Ovary (tissue), 10 donors: ENCODE measurements at places on chromosomes 6 and 20. TPM values are rescaled to one million over a fixed set of nuclear protein-coding genes. Genes with fewer than 3 reads are reported as not detected.
A peak's percentile ranks its signal among the peaks of the same experiment; 100 is the strongest.

DNA sequence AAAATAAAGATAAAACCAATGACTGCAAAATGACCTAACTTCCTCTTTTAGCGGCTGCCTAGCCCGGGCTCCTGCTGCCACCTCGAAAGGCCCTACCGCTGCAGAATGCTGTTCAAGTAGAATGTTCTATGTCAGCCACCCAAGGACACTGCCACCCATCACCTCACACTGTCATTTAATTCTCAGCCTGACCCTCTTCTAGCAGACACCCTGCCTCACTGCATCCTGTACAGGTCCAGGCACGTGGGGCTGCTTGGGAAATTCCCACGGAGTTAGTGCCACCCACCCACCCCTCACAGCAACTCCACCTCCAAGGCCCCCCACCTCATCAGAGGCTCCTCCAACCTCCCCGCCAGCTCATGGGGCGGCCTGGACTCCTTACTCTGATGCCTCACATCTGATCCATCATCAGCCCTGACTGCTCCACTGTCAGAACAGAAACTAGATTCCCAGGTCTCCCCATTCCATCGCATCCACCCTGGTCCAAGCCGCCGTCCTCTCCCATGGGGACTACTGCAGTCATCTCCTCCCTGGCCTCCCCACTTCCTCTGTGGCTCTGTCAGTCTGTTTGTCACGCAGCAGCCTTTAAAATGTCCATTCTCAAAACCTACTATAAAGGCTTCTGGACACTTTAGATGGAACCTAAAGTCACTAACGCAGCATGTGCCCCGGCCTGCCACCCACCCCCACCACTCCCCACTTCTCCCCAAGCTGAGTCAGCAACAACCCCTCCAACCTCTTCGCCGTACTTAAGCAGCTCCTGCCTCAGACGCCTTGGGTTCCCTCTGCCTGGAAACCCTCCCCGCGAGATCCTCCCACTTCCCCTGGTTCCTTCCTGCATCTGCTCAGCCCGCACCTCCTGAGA is 17.0 kb downstream of the NFATC2 start:
- no peak for DNase-seq

DNA sequence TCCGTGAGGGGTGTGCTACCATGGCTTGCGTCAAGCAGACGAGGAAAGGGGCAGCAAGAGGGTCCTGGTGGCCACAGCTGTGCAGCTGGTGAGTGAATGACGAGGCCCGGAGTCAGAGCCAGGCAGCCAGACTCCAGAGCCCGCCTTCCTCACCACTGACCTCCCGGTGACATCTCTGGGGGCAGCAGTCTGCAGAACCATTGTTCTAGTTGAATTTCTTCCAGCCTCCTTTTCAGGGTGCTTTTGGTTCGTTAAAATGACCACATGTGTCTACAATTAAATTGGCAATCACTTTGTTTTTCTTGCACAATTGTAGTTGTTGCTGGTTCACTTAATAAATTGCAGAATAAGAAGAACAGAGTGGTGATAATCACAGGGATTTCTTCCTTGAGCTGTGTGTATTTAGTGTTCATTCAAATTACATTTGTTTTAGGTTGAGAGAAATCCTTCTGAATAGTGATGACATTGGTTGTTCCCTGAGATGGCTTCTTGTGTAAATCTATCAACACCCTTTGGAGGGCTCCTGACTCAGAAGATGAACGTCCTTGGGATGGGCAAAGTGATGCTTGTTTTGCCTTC is 96.4 kb downstream of the TULP4 start:
- DNase-seq, result peak; percentile 53

GRCh38 chr6:73901311-73901710 is 205.3 kb downstream of the CD109 start:
- no peak for DNase-seq

- no peak for DNase-seq
These were observed 18.1 kb downstream of the MTRES1 start for GRCh38 chr6:107045826-107046675.

GRCh38 chr20:45095805-45096238 is 5.1 kb downstream of the KCNS1 start:
- DNase-seq, result no peak

- no peak for DNase-seq
These were observed 48.8 kb upstream of the SCGN start for GRCh38 chr6:25603251-25603650.

DNA sequence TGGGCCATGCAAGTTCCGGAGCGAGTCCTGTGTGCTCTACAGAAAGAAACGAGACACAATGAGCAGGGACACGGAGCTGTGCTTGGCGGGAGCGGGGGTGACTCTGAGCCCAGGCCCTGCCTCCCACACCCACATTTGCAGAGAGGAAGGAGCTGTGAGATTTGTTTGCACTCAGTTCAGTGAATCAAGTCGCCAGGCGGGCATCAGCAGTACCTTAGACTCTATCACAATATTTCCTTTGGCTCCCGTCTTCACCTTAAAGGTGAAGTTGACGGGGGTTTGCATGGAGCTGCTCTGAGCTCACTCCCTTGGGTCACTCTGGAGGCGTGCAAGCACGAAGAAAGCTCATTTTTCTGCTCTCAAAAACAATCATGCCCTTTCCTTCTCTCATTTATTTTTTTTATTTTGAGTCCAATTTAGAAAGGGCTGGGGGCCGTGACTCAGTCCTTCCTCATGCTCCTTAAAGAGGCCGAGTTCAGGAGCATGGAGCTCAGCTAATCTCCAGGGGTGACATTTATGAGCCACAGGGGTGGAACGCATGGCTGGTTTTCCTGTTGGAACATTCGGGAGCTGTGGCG is 188.2 kb downstream of the NFATC2 start:
- DNase-seq, result no peak

- DNase-seq, result no peak
These were observed 3.7 kb upstream of the HEBP2 start for GRCh38 chr6:138400326-138400725.

GRCh38 chr6:119322715-119323350 is 26.7 kb downstream of the MAN1A1 start:
- no peak for DNase-seq

DNA sequence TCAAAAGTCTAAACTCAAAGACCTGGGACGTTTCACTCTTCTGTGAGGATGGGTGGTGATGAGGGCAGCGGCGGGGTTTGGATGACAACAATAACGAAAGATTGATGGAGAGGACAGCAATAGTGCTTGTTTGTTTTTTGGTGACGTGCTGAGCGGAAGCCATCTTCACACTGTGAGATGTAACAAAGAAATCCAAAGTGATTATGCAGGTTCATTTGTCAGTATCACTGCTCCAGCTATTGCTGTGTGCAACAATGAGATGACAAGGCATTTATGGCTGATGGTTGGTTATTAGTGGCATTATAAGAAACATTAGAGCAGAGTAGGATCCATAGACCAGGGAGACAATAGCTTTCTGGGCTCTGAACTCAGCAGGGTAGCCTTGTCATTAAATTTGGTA is 306.7 kb downstream of the RNF144B start:
- DNase-seq, result no peak

DNA sequence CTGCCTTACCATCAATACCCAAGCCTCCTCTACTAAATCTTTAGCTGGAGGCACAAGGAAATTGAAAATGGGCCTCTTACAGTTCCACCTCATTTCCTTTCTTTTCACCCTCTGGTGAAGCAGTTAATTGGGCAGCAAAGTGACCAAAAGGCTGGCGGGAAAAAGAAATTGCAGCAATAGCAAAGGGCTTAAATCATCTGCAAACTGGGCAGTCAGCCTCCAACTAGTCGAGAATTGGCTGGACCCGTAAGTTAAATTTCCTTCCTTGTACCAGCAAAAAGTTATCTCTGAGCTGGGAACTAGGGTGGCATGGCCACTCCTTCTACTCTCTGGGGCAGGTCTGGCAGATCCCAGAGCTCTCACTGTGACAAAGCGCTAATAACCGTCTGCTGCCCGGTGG is 33.5 kb downstream of the GHRH start:
- DNase-seq, result no peak

DNA sequence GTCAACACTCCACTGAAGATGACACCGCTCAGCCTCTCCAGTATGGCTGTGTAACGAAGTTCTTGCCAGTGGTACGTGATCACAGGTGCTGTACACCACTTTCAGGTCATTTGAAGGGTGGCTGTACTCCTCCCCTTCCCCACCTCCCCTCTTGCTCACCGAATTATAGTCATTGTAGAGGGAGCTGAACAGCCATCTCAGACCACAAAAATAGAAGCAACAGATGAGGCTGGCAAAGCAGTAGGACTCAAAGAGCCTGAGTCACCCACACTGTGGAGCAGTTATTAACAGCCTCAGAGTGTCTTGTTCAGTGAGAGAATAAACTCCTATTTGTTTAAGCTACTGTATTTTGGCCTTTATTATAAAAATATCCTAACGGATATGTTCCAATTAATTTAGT is 192.5 kb upstream of the MCHR2 start:
- no peak for DNase-seq

Gene LRRC1
- 20.6 TPM for total RNA-seq
